ENCODE measurements at places on chromosomes 5 and 9.

GRCh38 chr9:97980479-97980803, 2.7 kb upstream of the ANP32B start:
- no peak for DNase-seq

GRCh38 chr5:143033535-143034250, 263.5 kb downstream of the ARHGAP26 start:
- no peak for DNase-seq

- DNase-seq: no peak
Observed at GRCh38 chr9:134980991-134981390, 63.3 kb upstream of the FCN1 start.

- DNase-seq: no peak
Observed at GRCh38 chr5:96927008-96927407, 8.9 kb upstream of the LNPEP start.

DNA sequence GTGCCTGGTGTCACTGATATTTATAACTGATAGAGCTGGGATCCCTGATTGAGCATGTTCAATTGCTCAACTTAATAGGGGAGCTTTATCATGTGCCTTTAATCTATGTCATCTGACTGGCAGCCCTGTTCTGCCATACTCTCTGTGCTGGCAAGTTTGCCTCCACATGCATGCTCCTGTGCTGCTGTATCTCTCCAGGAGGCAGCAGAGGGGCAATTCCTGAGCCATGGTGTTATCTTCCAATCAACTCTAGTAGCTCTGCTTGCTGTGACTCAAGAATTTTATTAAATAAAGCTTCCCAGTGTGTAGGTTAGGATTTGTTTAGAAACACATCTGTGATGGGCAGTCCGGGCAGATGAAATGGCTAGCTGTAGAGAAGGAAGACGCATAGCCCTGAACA, 642.0 kb downstream of the KIF4B start:
- DNase-seq: no peak

GRCh38 chr5:172840432-172841154, 6.5 kb downstream of the ERGIC1 start:
- DNase-seq: no peak

GRCh38 chr5:126805063-126805462, 28.1 kb downstream of the LMNB1 start:
- DNase-seq: no peak

DNA sequence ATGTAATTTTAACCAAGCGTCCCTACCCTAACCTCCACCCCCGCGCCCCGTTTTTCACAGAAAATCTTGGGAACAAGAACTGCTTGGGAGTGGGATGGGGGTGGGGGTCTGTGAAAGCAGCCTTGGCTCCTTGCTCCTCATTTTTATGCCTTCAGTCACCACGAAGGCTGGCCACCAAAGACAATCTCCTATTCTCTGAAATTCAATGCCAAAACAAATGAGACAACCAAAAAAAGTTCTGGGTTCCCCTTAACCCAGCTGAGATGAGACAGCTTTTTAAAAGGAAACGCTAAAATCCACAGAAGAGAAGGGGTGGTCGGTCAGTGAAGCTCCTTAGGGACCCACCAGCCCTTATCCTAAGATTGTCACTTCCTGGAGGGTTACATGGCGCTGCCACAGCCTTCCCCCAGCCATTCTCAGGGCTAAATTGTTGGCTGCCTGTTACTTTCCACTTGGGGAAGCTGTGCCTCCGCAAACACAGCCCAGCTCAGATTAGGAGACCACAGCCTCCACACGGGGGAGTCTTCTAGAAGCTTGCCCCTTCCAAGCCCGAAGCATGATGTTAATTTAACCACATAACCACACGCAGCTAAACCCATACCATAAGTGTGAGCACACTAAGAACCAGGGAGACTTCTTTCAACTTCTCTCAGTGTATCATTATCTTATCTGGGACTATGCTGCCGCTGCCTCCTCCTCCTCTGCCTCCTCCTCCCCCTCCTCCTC, 136.3 kb downstream of the FOXD1 start:
- no peak for DNase-seq

GRCh38 chr5:8767746-8768145, 778.1 kb downstream of the SEMA5A start:
- DNase-seq: no peak

GRCh38 chr9:13450723-13451122, 171.2 kb upstream of the MPDZ start:
- DNase-seq: no peak

DNA sequence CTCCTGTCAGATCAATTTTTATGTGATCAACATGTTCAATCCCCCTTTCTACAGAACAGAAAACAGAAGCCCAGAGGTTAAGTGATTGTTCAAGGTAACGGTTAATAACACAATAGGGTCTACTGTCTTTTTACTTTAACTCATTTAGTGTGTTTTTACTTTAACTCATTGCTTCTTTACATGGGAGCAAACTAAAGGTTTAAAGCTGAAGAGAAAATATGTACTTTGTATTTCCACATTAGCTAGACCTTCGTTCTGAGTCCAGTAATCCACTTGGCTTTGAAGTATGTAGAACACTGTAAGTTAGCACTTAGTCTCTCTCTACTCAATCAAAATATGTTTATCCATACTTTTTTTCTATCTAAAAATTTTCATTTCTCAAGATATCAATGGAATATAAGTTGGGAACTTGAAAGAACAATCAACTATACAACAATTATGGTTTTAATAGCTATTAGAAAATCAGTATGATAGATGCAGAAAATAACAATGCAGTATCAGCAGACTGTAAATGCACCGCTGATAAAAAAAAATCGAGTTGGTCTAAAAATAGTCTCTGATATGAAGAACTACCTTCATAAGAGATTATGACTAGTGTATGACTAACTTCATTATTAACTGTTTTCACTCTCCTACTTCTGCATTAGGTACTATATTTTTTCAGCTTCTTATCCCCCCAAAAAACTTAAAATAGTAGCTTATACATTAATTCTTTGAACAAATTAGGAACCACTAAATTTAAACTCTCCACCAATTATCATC, 20.6 kb downstream of the PGGT1B start:
- no peak for DNase-seq

GRCh38 chr5:142811866-142812557, 41.8 kb downstream of the ARHGAP26 start:
- no peak for DNase-seq

- DNase-seq: no peak
Observed at GRCh38 chr9:7392148-7392547, 407.4 kb downstream of the DMAC1 start.

DNA sequence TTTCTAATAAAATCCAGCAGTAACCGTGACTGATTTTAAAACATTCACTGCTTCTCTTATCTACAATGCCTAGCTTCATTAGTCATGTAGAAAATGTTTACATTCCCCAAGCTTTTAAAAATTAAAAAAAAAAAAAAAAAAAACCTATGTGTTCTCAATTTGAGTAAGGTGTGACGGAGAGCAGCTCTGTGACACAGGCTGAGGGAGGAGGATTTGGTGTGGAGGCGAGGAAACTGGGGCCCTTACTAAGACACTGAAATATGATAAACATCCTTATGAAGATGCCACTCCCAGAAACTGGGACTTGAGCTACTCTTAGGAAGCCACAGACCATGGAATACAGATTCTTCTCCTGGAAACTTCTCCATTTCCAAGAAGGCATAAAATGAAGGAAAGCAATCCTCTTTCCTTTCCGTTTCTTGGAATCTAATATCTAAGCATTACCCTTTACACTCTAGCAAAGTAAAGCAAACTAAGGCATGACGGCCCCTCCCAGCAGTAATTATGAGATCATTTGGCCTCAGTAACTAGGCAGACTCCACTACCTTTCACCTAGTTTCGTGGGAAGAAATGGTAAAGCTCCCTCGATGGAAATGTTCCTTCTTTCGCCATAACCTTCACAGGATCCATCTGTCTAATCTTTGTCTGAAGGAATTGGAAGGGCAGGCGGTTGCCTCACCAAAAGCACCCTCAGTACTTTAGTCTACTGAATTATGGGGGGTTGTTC, 23.5 kb downstream of the GRAMD2B start:
- DNase-seq: no peak

GRCh38 chr5:142395334-142395733, 70.5 kb upstream of the SPRY4 start:
- no peak for DNase-seq

- DNase-seq: no peak
Observed at GRCh38 chr9:31597977-31598376, 786.5 kb upstream of the ACO1 start.

GRCh38 chr9:130198501-130199179, 26.4 kb downstream of the NCS1 start:
- no peak for DNase-seq

DNA sequence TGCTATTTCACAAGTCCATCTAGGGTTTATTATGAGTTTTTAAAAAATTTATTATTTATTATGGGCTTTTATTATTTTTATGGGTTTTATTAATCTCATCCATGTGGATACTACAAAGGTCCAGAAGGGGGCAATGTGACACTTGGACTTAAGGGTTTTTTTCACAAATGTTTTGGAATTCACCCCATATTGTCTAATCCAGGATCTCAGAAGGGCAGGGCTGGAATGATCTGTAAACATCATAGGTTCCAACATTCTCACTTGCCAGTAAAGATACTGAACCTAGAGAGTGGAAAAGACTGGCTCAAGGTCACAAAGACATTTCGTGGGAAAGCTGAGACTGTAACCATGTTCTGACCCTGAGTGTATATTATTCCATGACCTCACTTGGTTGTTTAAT, 35.6 kb downstream of the NIM1K start:
- no peak for DNase-seq

DNA sequence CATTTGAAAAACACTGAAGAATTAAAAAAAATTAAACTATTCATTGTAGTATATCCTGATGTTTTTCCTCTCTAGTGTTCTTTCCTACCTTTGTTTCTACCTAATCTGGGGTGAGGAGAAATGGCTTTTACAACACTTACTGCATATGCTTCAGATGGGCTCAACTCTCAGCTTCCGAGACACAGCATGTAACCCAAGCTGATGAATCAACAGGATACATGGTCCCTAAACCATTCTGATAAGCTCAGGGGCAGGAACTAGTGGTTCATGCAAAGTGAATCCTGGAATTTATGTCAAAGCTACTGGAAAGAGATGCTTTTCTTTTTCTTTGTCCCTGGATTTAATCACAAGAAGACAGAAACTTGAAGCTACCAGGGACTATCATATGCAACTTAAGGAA, 672.5 kb upstream of the RORB start:
- no peak for DNase-seq

DNA sequence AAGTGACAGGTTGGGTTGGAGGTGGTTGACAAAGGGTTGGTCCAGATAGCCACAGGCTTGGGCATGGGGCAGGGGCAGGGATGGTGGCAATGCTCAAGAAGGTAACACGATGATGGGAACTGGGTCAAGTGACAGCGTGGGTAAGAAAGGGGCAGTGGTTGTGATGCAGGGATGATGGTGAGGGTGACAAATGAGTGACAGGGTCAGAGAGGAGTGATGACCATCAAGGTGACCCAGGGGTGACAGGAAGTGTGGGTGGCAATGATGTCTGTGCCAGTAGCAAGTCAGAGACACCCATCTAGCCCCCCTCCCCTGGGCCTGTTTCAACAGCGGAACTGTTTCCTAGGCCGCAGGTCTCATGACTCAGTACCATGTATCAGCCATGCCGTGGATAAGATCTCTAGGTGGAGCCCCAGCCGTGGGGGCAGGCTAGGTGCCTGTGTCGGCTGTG, 20.5 kb downstream of the AQP3 start:
- DNase-seq: no peak

DNA sequence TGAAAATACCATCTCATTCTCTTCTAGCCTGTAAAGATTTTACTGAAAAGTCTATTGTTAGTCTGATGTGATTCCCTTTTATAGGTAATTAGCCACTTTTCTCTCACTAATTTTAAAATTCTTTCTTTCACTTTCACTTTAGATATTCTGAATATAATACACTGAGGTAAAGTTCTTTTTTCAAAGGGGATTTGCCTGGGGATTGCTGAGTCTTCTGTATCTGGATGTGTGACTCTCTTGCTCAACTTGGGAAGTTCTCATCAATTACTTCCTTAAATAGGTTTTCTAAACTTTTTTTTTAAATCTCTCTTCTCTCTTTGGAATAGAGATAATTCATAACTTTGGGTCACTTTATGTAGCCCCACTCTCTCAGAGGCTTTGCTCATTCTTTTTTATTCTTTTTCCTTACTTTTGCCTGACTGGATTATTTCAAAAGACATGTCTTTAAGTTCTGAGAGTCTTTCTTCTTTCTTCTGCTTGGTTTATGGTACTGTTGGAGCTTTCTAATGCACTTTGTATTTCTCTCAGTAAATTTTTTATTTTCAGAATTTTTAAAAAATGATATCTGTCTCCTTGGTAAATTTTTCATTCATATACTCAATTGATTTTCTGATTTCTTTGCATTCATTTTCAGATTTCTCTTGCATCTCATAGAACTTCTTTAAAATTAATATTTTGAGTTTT, 55.9 kb upstream of the IL12B start:
- no peak for DNase-seq

- no peak for DNase-seq
Observed at GRCh38 chr9:107545036-107545435, 55.5 kb upstream of the KLF4 start.

- DNase-seq: no peak
Observed at GRCh38 chr9:81666123-81666522, 23.2 kb downstream of the TLE1 start.

GRCh38 chr5:144202072-144202471, 31.4 kb downstream of the KCTD16 start:
- no peak for DNase-seq

DNA sequence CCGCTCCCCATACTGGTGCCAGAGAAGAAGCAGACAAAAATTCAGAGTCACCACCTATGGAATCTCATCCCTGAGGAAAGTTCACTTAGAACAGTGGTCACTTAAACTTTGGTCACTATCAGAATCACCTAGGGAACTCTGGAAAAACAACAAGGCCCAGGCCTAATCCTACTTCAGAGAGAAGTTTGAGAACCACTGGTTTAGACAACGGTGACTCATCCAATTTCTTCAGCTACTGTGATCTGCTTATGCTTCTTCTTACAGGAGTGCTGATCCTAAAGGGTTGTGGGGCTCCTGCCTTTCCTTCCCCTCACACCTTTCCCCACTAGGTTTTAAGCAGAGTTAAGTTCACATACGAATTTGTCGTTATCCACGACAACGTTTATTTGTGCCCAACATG, 194.7 kb upstream of the KLF4 start:
- no peak for DNase-seq

- no peak for DNase-seq
Observed at GRCh38 chr9:130301483-130302286, 36.1 kb downstream of the HMCN2 start.

DNA sequence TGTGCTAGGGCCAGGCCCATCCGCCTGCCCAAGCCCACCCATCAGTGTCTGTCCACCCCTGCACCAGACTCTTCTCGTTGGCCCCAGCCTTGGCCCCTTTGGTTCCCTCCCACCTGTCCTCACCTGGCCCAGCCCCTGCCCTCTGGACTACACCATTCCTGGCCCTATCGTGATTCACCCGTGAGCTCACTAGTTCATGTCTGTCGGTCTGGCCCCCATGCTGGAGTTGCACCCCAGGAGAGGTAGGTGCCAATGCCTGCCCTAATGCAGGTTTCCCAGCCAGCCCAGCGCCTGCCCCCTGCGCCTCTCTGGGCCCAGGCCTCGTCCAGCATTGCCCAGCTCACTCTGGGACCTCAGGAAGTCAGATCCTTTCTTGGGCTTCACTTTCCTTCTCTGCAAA, 115.4 kb upstream of the LMX1B start:
- no peak for DNase-seq
